Stimulated activated CD4-positive, alpha-beta T cell treated with anti-CD3 and anti-CD28 coated beads, Interleukin-2, amount 100 ng/mL, for 4 hours (primary cell): ENCODE measurements at places on chromosomes 7 and 10.

GRCh38 chr10:75553550-75553949, 122.1 kb downstream of the LRMDA start:
- DNase-seq: no peak

GRCh38 chr10:13492493-13493180, 36.2 kb downstream of the BEND7 start:
- no peak for DNase-seq

DNA sequence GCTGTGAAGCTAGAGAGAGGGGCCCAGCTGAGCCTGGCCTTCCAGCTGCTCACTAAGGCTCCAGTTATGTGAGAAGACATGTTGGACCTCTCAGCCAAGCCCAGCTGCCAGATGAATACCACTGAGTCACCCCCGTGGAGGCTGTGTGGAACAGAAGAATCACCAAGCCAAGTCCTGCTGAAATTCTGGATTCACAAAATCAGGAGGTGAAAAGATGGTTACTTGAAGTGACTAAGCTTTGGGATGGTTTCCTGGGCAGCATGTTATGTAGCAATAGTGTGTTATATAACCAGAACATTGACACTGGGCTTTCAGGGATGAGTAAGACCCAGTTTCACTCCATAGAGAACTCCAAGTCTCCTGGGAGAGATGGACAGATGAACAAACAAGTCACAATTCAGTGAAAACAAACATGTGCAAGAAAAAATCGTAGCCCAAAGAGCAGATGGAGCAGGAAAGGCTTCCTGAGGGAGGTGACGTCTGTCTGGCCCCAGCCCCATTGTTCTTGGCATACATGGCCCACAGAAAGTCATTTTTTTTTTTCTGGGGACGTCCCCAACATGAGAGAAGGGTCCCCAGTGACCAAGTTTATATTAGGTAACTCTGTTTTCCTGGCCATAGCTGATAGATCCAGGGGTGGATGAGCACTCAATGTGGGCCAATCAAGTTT, 64.1 kb upstream of the PDZD8 start:
- DNase-seq: no peak

DNA sequence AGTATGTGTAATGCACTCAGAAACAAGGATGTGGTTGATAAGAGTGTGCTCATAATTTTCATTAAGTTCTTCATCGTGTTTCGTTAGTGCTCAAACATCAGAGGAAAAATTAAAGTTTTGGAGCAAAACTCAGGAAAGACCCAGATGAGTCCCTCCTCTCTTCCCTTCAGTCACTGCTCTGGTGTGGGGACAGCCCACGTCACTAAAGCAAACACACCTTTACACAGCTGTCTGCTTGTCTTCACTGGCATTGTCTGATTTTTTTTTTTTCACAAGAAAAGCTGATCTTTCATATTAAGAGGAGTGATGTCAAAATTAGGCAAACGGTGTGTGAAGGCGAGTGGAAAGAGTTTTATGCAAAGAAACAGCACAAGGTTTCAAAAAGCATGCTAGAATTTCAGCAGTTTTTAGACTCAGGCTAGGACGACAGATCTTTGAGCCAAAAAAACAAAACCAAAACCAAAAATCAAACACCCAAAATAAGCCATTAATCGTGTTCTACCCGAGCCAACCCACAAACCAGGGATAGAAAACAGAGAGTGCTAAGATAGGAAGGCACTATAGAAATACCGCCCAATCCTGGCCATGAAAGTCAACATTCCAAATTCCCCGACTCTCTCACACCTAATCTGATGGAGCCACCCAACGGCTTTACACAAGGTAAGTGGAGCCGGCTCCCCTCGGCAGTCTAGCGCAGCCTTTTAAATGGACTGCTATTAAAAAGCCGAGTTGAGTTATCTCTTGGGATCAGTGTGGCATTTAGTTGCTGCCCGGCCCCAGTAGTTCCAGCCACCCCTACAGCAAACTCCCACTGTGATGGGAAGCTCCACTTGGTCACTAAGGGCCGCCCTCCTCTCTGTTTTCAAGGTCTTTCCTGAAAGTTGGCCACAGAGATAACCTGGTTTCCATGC, 27.9 kb upstream of the GATA3 start:
- DNase-seq: no peak

GRCh38 chr7:72435925-72436480, 23.9 kb upstream of the CALN1 start:
- DNase-seq: no peak

GRCh38 chr10:12902135-12902572, 99.4 kb downstream of the CCDC3 start:
- peak; percentile 11 for DNase-seq

GRCh38 chr7:100369105-100369504, 4.2 kb upstream of the PILRA start:
- no peak for DNase-seq

- DNase-seq: no peak
Observed at GRCh38 chr7:128410451-128410753, 620 bp upstream of the IMPDH1 start.

GRCh38 chr7:27129729-27130539, 623 bp downstream of the HOXA4 start:
- no peak for DNase-seq

DNA sequence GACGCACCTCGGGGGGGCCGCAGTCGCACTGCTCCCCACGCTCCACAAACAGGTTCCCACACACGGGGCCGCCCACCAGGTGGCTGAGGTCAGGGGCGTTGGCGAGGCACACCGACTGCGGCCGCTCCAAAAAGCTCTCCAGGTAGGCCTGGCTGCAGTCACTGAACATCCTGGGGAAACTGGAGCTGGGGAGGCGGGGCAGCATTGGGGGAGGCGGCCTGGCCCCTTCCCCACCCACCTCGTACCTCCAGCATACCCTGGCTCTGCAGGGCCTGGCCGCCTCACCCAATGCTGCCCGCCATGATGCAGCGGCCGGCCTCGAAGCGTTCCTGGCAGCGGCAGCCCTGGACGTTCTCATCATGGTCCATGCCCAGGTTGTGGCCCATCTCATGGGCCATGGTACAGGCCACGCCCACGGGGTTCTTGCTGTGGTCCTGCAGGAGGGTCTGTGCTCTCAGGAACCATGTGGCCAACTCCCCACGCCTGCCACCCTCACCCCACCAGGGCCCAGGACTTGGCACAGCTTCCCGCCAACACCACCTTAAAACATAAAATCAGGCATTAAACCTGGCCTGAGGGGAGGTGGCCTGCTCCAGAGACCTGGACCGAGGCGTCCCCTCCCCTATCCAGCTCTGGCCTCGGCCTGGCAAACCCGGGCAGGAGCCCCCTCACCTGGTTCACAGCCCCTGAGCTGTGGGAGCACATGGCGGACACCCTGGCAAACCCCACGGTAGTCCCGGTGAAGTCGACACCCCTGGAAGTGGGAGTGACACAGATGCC, 5.0 kb downstream of the ADAM8 start:
- DNase-seq: no peak

DNA sequence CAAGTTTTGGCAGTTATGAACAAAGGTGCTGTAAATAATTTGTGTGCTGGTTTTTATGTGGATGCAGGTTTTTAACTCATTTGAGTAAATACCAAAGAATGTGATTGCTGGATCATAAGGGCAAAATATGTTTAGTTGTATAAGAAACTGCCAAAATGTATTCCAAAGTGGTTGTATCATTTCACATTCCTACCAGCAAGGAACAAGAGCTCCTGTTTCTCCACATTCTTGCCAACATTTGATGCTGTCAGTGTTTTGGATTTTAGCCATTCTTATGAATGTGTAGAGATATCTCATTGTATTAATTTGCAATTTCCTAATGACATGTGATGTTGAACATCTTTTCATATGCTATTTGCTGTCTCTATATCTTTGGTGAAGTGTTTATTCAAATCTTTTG, 207.3 kb upstream of the LRGUK start:
- DNase-seq: no peak

GRCh38 chr10:106440355-106440754, 724.2 kb downstream of the SORCS1 start:
- DNase-seq: no peak

DNA sequence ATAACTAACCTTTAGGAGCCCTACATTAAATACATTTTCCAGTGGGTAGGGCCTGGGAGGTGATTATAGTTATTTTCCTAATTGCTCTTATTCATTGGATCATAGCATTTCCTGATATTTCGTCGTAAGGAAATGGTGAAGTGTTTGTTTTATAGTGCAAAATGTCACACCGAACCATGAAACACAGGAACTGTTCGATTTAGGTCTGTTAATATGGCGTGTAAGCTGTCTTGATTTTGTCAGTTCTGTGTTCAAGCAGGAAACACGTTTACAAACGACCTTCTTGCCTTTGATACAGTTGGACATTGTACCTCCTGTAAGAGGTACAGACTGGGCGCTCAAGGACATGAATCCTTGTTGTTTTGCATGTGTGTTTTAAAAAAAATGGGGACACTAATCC, 14.8 kb downstream of the RBM17 start:
- no peak for DNase-seq

DNA sequence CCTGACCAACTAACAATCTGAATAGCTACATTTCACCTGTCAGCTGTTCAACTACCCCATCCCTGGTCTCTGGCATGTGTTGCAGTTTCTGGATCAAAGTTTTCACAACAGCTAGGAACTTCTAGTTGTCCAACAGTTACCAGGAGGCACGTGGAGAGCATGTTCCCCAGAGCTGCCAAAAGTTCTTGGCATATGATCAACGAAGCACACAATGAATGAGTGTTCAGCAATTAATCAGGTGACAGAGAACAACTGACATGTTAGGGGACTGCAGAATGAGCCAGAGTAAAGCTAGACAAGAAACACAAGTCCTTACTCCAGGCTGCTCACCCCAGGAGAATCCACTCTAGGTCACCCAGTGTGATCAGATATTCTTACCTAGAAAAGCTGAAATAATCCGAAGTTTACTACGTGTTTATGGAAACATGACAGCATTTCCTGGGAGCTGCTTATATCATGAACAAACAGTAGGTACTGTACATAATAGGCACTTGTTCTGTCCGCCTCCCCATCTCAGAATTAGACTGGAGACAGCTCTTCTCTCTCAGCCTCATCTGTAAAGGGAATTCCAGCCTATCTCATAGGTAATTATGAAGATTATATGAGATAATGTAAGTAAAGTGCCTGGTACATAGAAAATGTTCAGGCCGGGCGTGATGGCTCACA, 50.6 kb downstream of the ZNF438 start:
- no peak for DNase-seq

- no peak for DNase-seq
Observed at GRCh38 chr7:138945821-138946220, 35.4 kb downstream of the KIAA1549 start.

GRCh38 chr7:64581926-64582894, 19.3 kb upstream of the ZNF680 start:
- DNase-seq: no peak

- DNase-seq: no peak
Observed at GRCh38 chr7:7808156-7808555, 89.7 kb upstream of the RPA3 start.

DNA sequence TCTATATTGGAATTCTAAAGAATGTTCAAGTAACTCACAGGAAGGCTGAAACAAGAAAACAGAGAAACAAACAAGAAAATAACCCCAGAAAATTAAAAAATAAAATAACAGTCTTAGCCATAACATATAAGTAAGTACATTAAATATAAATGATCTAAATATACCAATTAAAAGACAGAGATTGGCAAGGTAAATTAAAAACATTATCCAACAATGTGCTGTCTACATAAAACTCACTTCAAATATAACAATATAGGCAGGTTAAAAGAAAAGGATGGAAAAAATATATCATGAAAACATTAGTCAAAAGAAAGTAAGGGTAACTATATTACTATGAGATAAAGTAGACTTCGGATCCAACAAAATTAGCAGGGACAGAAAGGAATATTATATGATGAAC, 98.1 kb upstream of the NANOS1 start:
- no peak for DNase-seq
